Eye (tissue), 1 donor: ENCODE measurements at places on chromosomes 1 and 21.

- no peak for DNase-seq
Observed at GRCh38 chr1:78690516-78690915, 40.9 kb downstream of the IFI44 start.

DNA sequence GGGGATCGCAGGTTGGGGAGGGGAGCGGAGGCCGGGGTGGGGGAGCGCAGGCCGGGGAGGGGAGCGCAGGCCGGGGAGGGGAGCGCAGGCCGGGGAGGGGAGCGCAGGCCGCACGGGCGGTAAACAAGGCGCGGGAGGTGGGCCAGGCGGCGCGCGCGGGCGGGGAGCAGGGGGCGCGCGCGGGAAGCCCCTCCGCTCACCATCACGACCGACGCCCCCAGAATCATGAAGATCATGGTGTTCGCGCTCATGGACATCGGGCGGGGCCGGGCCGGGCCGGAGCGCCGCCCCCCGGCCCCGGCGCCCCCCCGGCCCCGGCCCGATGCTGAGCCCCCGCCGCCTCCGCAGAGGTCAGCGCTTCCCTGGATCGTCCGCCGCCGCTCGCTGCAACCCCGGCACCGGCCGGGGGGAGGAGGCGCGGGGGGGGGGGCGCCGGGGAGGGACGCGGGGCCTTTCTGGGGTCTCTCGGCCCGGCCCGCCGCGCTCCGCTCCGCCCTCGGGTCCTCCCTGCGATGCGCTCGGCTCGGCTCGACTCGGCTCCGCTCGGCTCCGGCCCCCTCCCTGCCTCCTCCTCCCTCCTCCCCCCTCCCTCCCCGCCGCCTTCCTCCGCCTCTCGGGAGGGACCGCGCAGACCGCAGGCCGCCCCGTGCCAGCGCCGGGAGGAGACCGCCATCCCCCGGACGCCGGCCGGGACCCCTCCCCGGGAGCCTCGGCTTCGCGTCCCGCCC, at the start of gene TMEM240:
Gene TMEM240 (minus strand): TSS at position 535 of the 728 bp plus-strand sequence. CDS start 278 bp downstream, at position 257.
- peak; percentile 93 for DNase-seq

- DNase-seq, result no peak
Observed at GRCh38 chr1:216331211-216331610, 92.0 kb downstream of the USH2A start.

GRCh38 chr1:169586395-169587255, at the start of gene F5:
F5 (minus strand) TSS chr1:169586481; CDS start chr1:169586386, 95 bp downstream.
- peak; percentile 79 for DNase-seq

- DNase-seq, result no peak
Observed at GRCh38 chr1:100597784-100598183, 59.8 kb downstream of the GPR88 start.

DNA sequence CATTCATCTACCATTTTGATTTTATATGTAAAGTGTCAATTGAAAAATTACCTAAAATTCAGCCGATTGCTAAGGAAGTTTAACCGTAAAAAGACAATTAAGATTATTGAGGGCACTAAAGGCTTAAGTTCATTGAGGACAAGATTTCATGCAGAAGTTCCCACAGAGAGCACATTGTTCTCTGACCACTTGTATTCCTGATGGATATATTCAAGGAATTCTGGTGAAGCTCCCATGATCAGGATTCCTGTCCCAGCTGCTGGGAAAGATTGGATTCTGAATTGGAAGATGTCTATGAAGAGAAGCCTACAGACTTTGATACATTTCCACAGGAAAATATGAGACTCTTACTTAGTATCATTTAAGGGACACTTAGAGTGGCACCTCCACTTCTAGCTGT, 209.2 kb upstream of the KCTD3 start:
- DNase-seq, result no peak

- DNase-seq, result no peak
Observed at GRCh38 chr21:45513003-45513717, 29.1 kb downstream of the SLC19A1 start.

GRCh38 chr1:980137-980571, 1.7 kb downstream of the PERM1 start:
- no peak for DNase-seq

DNA sequence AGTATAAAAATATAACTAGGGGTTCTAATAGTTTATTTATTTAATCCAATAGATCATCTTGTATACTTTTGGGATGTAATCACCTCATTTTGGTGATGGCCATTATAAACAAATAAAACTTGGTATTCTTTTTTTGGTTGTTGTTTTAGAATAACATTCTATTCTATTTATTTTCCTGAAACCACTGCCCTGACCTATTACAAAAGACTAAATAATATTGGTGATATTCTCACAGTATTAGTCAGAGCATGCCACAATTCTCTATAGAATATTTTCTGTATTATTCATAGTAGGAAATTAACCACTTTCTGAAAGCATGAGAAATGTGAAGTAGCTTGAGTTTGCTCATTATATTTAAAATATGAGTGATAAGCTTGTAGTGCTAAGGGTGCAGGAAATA, 54.1 kb upstream of the LRRC7 start:
- no peak for DNase-seq

GRCh38 chr1:8223526-8223925, 94.4 kb upstream of the SLC45A1 start:
- no peak for DNase-seq

GRCh38 chr1:32753532-32754316, 51.2 kb upstream of the SYNC start:
- DNase-seq, result peak; percentile 92

- no peak for DNase-seq
Observed at GRCh38 chr1:218451415-218451814, 106.3 kb downstream of the TGFB2 start.

- no peak for DNase-seq
Observed at GRCh38 chr1:242405947-242406346, 118.5 kb downstream of the PLD5 start.

- DNase-seq, result no peak
Observed at GRCh38 chr1:29669912-29670311, 433.6 kb downstream of the PTPRU start.

DNA sequence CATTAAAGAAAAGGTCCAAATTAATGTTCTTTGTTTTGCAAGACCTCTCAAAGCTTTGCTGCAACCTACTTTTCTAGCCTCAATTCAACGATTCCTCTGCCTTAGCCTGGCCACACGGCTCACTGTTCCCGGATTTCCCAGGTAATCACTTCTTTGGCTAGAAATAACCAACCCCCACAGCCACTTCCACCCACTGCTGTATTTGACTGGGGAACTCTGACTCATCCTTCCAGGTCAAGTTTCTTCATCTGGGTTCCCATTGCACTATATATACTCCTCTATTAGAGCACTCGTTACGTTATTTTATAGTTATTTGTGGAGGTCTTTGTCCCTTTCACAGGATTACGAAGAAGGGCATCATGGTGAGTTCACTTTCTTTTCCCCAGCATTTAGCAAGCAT, 185.9 kb downstream of the CACNA1E start:
- no peak for DNase-seq

DNA sequence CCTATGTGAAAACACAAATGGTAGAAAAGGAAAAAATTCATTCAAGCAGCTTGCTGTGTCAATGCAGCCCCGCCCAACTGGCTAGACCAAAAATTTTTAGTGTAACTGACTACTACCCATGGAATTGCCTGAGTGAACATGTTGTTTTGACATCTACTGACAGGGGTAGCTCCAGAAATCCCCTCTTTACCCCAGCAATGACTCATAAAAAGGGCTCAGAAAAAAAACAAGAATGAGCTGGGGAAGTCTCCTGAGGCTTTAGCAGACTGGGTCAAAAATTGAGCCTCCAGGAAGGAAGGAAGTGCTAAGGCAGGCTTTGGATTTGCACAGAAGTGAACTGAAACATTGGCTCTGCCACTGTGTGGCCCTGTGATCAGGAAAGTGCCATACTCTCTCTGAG, 24.4 kb upstream of the FGGY start:
- DNase-seq, result no peak

DNA sequence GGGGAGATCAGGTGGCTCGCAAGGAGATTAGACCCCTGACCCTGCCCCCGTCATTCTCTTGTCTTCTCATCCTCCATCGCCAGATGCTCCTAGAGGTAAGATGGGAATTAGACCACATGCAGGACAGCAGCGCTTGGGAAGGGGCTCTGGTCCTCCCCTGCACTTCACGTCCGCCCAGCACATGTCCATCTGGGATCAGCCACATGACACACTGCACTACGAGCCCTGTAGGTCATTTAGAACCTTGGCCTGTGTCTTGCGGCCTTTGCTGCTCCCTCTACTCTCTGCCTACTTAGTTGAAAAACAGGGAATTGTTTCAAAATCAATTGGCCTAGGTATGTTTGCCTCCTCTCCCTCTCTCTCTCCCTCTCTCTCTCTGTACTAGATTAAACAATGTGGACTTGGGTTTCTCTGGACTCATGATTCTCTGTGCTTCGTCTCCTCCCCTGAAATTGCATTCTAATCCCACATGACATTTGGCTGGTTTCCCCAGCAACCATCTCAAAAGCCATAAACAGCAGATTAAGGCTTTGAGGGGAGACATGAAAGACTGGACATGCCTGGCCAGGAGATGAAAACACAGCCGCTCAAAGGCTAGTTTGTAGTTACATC, 3.8 kb upstream of the NCMAP start:
- peak; percentile 88 for DNase-seq

- DNase-seq, result no peak
Observed at GRCh38 chr1:54259546-54260140, 59.7 kb downstream of the MRPL37 start.

GRCh38 chr21:14737922-14738321, 191.8 kb upstream of the SAMSN1 start:
- no peak for DNase-seq

- no peak for DNase-seq
Observed at GRCh38 chr21:45544449-45545235, 2.4 kb upstream of the SLC19A1 start.

- no peak for DNase-seq
Observed at GRCh38 chr1:67599085-67599484, 85.9 kb upstream of the GADD45A start.

- DNase-seq, result no peak
Observed at GRCh38 chr1:154886281-154887015, 16.4 kb upstream of the KCNN3 start.

DNA sequence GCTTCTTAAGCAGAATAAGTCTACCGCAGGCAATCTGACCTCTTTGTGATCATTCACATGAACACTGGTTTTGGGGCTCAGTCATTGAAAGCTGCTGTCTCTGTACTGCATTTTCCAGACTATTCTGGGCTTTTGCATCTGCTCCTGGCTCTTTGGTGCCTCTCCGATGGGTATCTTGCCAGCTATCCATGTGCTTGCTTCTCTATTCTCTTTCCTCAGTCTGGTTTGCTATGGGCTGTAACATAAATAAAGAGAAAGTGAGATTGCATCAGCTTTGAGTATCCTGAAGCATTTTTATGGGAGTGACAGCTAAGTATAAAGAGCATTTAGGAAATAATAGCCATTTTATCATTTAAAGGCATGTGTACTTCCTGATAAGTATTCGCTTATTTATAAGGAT, 70.7 kb downstream of the C1orf21 start:
- DNase-seq, result no peak

- peak; percentile 73 for DNase-seq
Observed at GRCh38 chr1:220882061-220882891, 3.0 kb downstream of the HLX start.

DNA sequence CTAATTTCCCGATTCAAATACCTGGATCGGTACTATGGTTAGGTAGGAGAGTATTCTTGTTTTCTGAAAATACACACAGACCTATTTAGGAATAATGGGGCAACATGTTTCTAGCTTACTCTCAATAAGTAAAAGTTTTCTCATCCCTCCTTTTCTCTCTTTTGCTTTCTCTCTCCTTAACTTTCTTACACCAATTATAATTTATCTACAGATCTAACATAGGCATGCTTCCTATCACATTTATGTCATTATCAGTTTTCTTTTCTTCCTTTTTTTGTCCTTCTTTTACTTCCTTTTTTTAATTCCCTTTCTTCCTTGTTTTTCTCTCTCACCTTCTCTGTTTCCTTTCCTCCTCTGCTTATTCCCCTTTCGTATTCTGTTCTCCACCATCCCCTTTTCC, 20.3 kb downstream of the SNX7 start:
- DNase-seq, result no peak

DNA sequence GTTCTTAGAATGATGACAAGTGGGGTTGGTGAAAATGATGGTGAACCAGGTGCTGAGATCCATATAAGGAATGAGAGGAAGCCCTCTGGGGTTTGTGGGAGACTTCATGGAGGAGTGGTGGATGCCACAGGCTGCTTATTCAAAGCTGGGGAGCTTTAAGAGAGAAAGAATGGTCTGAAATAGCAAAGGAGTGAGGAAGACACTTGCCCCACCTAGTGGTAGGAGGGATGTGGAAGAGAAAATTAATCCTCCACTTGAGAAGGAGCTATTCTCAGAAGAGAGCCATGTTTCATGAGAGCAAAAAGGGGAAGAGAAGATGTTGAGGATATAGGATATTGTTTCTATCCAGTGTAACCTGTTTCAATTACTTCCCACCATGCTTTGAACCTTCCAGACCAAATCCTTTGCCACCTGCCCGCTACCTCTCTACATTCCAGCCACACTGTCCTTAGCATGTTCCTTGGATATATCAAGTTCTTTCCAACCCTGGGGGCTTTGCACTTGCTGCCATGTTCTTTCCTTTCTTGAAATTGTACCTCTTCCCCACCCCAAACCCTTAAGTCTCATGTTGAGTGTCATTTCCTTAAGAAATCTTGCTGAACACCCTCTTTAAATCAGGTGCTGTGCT, 19.6 kb upstream of the ZNF648 start:
- DNase-seq, result peak; percentile 83

- no peak for DNase-seq
Observed at GRCh38 chr1:182596934-182597333, 7.3 kb downstream of the RGS16 start.

- peak; percentile 66 for DNase-seq
Observed at GRCh38 chr1:156704930-156705320, 458 bp downstream of the CRABP2 start.

DNA sequence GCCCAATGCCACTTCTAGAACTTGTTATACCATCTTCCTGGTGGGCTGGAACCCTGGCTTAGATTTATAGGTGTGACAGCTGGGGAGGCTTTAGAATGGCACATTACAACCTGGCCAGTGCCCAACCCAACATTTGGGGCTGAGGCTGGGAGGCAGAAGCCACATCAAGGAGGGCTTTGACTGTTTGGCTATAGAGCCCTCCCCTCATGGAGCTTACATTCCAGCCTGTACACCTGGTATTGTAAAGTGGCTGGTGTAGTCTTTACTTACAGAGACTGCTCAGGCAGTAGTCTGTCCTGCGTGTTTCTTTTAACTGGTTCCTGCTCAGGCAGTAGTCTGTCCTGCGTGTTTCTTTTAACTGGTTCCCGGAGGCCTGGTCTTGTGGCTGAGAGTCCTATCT, 10.0 kb upstream of the SLC2A1 start:
- no peak for DNase-seq

DNA sequence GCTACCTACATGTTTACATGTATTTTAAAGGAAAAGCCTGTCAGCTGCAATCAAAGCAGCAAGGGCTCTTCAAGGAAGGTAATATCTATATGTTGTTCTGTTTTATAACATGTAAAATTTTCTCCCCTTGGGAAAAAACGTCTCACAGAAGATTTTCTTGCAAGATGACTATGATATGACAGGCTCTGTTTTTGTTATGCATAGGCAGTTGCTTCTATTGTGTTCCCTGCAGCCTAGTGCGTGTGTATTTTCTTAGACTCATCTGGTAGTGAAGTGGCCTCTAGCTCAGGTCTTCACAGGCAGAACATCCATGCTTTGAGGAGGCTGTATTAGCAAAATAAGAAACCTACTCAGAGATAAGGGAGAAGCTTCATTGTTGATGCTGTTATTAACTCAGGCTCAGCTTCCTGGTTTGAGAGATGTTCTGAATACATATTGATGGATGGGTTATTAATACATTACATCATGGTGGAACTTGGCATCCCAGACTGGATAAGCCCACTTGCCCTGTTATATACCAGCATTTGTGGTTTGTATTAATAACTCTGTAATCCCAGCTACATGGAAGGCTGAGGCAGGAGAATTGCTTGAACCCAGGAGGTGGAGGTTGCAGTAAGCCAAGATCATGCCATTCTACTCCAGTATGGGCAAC, 35.8 kb downstream of the LAMC1 start:
- peak; percentile 30 for DNase-seq
